Left lobe of liver (tissue), 2 donors: ENCODE measurements at places on chromosomes 4 and X. TPM values are rescaled to one million over a fixed set of nuclear protein-coding genes. Genes with fewer than 3 reads are reported as not detected.
A peak's percentile ranks its signal among the peaks of the same experiment; 100 is the strongest.

DNA sequence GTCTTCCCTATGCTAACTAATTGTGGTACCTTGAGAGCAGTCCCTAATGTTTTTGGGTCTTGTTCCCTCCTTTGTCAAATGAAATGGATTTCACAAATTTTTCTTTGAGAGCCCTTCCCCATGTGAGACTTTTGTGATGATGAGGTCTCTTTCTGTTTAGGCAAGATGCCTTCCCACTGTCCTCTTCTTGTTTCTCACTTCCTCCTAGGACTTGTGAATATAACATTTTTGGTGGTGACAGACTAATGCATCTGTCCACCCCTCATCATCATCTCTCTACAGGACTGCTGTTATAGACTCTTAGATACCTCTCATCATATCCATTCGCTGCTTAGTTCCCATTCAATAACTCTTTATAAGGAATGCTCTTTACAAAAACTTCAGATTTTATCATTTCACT lies 8.7 kb upstream of the ANK2 start:
- DNase-seq, result no peak

- no peak for DNase-seq
Measured at GRCh38 chr4:93179044-93179443, 649.5 kb upstream of the ATOH1 start.

DNA sequence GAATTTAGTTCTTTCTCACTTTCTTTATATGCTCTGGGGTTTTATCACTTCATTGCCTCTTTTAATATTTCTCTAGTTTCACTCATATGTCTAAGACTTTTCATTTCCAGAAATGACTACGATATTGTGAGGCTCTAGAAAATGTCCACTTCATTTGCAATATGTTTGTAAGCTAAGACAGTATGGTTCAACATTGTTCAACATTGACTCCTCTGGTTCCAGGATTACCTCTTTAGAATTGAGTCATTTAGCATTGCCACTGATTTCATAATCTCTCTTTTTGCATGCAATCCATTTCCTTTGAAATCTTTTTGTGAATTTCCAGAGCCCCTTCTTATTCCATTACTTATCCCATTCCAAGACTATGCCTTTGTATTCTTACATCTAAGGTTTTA lies 32.3 kb downstream of the BBS12 start:
- DNase-seq, result no peak

GUCY1A1 gene
- total RNA-seq, result 4.9 TPM

DNA sequence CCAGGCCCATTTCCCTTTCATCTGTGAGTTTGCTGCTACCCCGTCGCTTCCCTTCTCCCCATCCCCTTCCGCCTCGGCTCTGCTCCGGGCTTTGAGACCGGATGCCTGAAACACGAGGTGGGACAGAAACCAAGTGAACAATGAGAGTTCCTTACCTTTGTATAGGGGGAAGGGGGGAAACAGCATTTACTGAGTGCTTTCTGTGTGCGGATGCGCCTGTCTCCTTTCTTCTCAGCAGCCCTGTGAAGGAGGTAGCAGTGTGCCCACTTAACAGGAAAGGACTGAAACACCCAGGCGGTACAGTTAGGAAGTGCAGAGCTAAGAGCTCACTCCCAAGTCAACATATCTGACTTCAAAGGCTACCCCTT lies 43.2 kb upstream of the TMSB15B start:
- DNase-seq, result no peak

TMPRSS11E gene
- total RNA-seq, result not detected

DNA sequence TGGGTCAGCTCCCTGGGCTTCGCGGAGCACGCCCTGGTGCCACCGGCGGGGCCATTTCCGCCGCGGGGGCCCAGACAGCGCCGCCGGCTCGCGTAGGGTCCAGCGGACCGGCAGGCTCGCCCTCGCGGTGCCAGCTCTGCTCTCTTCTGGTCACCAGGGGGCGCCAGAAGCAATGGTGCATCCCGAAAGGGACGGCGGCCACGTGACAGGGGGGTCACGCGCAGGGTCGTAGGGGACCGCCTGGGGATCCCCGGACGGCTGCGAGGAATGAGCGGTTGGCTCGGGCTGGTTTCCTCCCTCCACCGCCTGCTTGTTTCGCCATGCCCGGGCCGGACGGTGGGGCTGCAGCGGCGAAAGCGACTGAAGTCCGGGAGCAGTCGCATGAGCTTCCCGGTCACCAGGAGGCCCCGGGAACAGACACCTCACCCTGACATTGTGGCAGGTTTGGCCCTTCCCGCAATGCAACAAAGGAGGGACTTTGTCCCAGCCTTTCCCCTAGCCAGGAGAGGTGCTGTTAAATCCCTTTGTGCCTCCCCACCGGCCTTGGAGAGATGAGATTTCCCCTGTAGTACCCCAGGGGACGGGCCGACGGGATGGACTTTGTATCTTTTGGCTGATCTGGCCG lies 15.8 kb downstream of the ZCCHC12 start:
- DNase-seq, result peak; percentile 87

TKTL1 gene
- not detected for total RNA-seq

DNA sequence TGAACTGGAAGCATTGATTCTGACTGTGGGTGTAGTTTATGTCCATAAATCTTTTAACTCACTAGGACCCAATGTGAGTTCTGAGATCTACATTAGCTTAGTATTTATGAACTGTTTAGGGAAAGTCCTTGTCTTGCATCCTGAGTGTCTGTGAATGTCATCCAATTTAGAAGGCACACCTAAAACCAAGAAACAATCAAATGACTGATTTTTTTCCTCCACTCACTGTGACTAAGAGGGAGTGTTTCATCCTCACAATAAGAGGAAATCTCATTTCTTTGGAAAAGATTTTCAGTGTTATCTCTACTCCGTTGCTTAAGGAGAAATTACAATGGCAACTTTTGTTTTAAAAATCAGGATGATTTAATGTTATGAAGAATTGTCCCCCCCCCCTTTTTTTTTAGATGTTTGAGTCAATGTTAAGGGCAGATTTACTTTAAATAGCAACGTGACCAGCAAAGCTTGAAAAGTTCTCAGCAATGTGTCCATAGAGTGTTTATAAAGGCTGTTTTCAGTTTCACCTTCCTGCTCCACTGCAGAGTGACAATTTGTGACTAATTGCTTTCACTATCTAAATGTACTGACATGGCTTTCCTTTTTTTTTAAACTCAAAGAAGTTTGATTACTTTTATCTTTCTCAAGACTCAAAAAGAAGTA lies 173.0 kb downstream of the SPCS3 start:
- no peak for DNase-seq

GAGE10 gene
- total RNA-seq, result not detected

DNA sequence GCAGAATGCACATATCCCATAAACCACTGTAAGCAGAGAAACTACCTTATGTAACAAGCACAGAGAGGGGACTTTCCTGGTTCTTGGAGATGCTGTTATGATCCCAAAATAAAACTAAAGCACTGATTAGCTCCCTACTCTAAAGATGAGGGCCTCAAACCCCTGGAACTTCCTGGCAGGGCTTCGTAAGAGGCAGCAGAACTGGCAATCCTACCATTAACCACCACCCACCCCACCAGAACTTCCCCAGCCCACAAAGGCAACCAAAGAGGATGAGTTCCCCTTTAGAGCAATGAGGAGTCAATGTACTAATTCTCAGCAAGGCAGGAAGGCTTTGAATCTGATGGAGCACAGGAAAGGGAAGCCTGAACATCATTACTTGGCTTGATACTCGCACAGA lies 436.5 kb upstream of the FRG1 start:
- no peak for DNase-seq

- peak; percentile 56 for DNase-seq
Measured at GRCh38 chr4:40908702-40909362, 159.1 kb downstream of the NSUN7 start.

TRIM61 gene
- 0.15 TPM for total RNA-seq

DNA sequence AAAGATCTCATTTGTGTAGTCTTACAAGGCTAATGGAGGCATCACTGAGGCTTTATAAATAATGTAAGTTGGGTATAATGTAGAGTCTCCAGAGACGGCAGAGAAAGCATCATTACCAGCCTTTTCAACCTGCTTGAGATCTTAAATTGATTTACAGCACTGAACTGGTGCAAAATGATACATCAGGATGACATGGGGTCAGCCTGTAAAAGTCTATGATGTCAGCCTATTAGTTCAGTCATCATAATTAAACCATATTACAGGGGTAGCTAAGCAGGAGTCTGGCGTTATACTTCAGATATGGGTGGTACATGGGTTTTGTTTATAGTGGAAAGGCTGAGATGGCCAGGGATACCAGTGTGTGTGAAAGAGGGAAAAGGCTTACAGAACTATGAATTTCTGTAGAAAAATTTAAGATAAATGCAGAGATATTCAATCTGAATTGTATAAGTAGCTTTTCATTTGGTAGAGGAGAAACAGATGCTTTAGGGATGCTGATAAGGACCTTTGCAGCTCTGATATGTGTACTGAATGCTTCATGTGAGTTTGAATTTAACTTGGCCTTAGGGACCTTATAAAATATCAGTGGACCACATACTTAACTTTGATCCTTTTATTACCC lies 2.7 kb downstream of the SMAD1 start:
- no peak for DNase-seq

CHST7 gene
- 6.6 TPM for total RNA-seq

GRCh38 chr4:52311464-52312125 lies 260.5 kb downstream of the SPATA18 start:
- no peak for DNase-seq

DNA sequence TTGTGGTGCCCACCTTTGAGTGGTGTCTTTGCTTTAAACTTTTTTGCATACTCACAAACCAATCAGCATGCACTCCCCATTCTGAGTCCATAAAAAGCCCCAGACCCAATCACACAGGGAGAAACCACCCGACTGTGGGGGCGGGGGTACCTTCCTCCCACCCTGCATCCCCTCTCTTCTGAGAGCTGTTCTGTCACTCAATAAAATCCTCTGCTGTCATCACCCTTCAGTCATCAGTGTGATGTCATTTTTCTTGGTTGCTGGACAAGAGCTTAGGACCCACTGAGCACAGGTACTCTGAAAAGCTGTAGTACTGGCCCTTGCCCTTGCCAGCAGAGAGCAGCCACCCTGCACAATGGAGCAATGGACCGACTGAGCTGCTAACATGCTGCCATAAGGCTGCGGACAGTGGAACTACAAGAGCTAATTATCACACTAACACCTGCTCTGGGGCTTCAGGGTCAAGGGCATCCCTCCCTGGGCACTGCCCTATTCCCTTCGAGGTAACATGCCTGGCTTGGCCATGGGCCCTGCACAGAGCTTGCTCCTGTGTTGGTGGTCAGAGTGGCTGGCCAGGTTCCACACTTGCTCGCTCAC lies 62.9 kb upstream of the PGRMC2 start:
- DNase-seq, result peak; percentile 44

PNMA6F gene
- not detected for total RNA-seq

PAGE5 gene
- total RNA-seq, result 0.73 TPM

- DNase-seq, result no peak
Measured at GRCh38 chr4:119543187-119543586, 85.4 kb downstream of the PDE5A start.

GRCh38 chrX:149638860-149639259 lies 7.3 kb upstream of the TMEM185A start:
- DNase-seq, result no peak

DNA sequence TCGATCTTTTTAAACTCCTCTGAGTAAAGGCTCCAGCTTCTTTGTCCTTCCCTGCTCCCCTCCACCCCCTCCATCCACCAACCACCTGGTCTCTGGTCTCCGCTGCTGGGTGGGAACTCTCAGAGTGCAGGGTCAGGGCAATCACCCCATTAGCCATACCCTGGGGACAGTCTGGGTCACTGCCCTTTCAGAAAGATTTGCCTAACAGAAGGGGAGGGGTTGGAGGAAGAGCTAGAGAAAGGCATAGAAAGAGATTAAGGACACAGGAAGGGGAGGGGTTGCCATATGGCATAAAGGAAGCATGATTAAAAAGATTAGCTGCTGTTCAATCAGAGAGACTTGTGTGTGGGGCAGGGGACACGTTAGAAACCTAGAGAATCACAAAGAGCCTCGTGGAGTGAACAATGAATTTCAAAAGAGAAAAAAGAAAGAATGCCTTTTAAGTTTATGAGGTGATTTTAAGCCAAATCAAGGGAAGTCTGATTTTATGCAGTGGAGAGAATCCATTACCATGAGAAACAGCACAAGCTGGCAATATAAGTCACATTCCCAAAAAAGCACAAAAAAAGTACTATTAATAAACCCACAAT lies 115.5 kb upstream of the ACSL4 start:
- DNase-seq, result no peak

PDGFRA gene
- 15.5 TPM for total RNA-seq

DNA sequence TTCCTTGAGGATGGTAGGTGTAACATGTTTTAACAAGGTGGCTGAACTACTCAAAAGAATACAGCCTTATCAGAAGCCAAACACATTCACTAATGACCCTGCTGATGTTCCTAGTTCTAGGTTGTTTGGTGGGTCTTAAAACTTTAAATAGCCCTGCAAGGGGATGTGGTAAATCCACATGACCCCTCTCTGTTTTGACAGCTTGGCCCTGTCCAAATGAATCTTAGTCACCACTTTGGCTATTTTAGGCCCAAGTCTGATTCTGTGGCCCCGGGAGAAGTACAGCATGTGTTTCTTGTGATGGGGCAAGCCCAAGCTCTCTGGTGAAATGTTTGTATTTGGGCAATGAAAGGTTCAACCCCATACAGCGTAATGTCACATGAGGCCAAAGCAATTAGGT lies 54.5 kb upstream of the GPR34 start:
- no peak for DNase-seq

RPS6KA6 gene
- total RNA-seq, result 0.58 TPM

DNA sequence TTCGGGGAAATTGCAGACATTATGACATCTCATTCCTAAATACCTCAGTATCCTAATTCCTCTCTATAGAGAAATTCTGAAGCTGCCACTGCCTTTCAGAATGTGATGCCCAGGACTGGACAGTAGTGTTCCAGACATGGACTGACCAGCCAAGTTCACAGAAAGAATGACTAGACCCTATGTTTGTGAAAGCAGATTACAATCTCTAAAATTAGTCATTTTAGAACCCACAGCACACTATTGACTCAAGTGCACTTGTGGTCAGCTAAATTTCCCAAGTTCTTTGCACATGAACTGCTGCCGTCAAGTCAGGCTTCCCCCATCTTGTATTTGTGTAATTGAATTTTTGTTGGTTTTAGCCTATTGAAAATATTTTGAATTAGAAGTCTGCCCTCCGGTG lies 81.0 kb upstream of the ESX1 start:
- no peak for DNase-seq

DNA sequence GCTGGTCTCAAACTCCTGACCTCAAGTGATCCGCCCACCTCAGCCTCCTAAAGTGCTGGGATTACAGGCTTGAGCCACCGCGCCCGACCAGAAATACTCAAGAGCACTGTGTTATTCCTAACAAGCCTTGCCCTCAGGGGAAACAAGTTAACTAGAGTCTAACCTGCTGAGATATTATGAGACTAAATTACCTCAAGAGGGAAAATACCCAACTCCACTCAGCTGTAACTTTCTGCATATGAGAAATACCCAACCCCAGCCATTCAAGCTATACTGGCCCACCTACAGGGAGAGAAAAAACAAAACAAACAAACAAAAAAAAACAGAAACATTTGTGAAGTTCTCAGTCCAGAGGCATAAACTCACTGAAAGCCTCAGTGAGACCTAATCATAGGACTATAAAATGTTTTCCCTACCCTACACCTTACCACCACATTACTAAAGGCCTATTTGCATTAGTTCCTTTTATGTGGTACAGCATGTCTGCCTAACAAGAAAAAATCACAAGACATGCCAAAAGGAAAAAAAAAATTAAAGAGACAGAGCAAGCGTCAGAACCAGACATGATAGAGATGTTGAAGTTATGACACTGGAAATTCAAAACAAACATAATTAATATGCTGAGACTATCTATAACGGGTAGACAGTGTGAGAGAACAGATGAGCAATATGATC lies 876.0 kb downstream of the FSTL5 start:
- no peak for DNase-seq
